NCI-H1105 treated with DMSO at 0.1 percent for 48 hours (cell line): ENCODE measurements at places on chromosomes 5 and 9.
A peak's percentile ranks its signal among the peaks of the same experiment; 100 is the strongest.

DNA sequence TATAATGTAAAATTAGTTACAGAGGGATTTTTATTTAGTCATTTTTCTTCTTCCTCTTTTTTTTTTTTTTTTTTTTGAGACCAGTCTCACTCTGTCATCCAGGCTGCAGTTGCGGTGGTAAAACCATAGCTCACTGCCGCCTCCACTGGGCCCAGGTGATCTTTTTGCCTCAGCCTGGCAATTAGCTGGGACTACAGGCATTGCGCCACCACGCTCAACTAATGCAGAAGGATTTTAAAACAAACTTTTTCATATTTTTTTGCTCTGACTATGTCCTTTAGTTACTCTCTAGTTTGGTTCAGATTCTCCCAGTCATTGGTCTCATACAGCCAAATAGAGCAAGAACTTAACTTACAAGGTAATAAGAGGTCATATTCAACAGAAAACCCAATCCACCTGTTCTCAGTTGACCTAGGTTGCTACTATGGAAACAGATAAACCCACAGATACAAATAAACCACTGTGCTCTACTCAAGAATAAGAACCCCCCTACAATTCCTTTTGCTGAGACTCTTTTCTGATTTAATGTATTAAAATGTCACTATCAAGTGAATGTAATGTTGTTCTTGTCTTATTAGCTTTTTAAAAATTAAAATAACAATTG, 50.1 kb upstream of the TTC39B start:
- DNase-seq = no peak

DNA sequence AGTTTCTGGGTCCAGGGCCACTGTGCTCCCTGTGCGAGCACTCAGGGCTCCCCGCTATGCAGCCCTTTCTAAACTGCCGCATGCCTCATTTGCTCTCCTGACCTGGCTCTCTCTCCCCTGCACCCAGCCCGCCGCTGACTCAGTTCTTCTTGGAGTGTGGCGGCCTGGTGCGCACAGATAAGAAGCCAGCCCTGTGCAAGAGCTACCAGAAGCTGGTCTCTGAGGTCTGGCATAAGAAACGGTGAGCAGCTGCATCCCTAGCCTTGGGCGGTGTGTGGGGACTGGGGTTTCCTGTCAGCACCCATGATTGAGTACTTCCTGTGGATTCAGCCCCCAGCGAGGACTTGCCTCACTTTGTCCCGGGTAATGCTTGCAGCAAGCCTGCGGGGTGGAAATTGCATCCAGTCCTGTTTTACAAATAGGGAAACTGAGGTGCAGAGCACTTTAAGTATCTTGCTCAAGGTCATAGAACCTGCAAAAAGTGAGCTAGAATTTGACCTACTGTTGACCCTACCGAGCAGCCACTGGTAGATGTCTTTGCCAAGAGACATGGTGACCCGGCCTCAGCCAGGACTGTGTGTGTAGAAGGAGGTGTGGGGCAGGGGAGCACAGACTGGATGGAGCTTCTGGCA, 27.9 kb downstream of the USP20 start:
- DNase-seq = no peak

- peak; percentile 46 for DNase-seq
Observed at GRCh38 chr9:92426501-92427145, 2.4 kb upstream of the OMD start.

DNA sequence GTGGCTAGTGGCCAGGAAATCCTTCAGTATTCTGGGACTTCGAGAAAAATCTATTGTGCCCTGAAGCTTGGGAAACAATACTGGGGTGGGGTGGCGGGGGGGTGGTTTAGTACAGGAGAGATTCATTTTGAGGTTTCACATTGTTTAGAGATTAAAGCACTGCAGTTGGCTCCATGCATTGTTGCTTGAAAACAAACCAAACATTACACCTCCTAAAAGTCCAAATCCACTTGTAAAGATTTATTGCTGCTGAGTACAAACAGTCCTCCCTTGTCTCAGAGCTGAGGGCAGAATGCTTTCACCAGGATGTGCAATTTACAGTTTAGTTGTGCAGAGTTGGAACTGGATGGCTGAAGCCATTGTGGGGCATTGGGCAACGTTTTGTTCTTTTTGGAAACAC, 49.4 kb downstream of the GGTA1 start:
- DNase-seq = no peak

DNA sequence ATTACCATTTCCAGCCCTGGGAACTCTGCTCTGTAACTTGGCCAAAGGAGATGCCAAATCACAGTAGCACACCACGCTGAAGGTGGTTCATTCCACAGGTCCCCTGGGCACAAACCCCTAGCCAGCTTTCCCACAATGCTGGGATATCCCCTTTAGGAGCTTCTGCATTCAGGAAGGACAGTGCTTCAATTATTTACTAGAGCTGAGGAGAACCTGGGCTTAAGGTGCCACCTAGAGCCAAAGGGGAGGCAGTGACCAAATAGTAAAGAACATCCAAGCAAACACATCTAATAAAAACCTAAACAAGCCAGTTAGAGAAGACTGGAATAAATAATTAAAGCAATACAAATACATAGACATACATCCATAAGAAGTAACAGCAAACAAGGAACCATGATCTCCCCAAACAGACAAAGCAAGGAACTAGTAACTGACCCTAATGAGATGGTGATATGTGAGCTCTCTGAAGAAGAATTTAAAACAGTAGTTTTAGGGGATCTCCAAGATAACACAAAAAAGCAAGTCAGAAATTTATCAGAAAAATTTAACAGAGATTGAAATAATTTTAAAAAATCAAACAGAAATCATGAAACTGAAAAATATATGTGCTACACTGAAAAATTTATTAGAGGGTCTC, 14.6 kb downstream of the KIF4B start:
- no peak for DNase-seq

DNA sequence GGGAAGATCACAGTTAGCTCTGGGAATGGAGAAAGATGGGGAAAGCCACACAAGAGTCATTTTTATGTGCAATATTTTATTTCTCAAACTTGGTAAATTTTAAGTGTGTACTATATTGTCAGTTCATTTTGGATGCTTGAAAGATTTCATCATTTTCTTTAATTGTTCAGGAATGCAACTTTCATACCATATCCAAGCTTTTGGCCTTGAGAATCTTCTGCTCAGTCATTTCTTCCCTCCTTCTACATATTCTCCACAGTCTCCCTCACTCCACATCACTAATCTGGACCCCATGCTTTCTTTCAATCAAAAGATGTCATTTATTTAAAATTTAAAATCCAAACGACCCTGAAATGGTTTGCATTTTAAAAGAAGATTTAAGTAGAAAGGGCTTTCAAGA, 135.4 kb downstream of the FAM114A2 start:
- no peak for DNase-seq

DNA sequence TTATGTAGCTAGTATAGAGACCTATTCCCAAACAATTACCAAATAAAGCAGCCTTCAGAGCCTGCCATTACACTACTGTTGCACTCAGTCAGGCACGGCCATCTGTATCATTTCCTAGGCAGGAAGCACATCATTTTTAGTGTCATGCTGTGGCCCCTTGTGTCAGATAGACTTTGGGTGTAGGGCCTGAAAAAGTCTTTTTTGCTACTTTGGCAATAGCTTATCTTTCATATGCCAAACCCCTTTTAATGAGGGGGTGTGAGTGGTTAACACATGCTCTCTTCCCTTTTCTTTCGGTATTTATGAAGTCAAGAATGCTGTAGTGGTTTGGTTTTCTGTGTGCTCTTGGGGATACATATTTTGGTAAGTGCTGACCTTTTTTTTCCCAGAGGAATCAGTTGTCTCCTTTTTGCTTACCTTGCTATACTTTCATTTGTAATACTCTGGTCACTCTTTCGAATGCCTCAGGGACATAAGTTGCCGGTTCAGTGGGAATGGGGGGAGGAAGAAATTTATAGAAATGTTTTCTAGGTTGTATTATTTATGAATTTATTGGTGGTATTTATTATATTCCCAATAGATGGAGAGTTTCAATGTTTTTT, 209.8 kb downstream of the CSNK1G3 start:
- no peak for DNase-seq

DNA sequence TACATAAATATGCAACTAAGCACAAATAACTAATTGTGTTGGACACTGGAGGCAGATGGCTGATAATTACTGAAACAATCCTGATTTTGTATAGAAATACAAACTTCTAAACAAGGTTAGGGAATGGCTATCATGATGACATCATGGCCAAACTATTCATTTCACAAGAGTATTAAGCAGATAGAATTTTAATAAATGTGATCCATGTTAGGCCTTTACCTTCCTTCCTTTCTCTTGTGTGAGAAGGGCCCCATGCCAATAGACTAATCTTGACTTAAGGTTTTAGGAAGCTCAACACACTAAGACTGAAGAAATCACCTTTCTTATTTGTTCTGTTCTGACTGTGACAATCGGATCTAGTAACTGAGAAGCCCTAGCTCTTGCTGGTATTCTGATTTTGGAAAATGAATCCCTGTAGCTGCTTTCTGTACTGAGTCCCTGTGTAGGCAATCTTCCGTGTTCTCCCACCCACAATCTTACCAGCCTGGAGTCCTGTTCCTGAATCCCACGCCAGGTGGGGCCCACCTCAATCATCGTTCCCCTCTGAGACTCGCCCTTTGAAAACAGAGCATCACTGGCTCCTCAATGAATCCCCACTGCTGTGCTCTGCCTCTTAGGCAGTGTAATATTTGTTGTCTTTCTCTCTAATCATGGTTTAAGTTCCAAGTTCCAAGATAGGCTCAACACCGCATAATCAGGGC, 168.7 kb upstream of the GNA14 start:
- DNase-seq = no peak

- DNase-seq = no peak
Observed at GRCh38 chr9:106893088-106893487, 30.1 kb downstream of the ZNF462 start.

- DNase-seq = no peak
Observed at GRCh38 chr5:172722327-172722815, 48.6 kb downstream of the DUSP1 start.

- DNase-seq = no peak
Observed at GRCh38 chr5:102762562-102763227, 7.6 kb downstream of the PAM start.

DNA sequence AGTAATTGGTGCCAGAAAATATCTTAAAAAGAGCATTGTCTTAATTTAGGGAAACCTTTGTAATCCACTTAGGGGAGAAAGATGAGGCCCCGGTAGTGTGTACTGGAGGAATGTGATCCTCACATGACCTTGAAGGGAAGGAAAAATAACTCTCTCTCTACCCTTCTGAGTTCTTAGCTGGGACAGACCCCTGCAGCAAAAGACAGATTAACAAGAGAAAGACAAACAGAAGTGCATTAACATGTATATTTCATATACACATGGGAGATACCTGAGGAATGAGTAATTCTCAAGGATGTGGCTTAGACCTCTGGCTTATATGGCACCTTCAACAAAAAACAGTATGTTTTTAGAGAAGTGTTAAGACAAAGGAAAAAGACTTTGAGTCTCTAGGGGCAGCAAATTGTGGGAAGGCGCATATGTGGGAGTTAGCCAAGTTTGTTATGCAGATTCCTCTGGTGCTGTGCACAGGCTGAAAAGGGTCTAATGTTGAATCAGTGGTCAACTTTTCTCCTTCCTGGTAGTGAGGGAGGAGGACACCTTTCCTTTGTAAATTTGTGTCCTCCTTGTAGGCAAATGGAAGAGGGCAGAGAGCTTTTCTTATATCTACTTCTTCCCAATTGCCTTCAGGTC, 138.8 kb downstream of the LRRC70 start:
- DNase-seq = no peak

DNA sequence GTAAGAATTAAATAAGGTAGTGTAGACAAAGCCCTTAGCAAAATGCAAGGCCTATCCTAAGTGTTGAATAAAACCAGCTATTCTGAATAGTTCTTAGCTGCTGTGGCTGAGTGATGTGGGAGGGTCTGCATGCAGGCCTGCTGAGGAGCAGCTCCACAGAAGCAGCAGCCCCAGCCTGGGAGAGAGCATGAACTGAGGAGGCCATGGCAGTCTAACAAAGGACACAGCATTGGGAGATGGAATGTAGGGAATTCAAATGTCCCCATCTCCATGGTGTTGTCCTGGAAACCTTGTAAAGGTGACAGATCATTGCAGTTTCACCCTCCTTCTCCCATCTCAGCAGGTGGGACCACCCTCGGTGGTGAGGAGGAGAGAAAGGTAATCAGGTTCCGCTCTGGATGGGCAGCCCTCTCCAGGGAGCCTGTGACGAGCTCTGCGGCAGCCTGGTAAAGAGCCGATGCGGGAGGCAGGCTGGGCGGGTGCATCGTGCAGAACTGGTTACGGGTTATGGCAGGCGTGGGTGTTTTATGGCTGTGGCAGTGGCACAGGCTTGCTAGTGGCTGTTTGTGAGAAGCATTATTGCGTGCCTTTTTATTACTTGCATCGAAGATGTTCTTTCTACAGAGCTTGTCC, 199.9 kb upstream of the GLRA1 start:
- no peak for DNase-seq

DNA sequence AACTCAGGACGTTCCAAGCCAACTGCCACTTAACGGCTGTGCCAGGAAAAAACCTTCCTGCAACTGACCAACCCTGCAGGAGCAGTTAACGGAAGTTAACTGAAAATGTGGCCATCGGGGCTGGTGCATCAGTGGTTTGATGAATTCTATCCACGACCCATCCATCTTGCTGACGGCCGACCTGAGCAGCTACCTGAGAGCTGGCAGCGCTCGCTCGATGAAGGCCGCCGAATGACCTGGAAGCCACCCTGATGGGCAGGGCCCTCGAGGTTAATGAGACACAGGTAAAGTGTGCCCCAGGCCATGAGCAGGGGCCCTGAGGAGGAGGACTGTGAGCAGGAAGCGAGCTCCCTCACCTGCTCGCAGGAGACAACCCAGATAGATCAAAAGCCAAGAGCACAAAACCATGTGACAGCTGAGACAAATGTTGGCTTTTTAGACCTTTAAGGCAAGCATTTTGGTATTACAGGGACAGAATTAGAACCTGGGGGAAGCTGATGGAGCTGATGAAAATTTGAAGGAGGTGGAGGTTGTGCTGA, 35.3 kb upstream of the FLT4 start:
- DNase-seq = no peak

- DNase-seq = peak; percentile 53
Observed at GRCh38 chr5:16410338-16410737, 55.3 kb downstream of the ZNF622 start.

- DNase-seq = no peak
Observed at GRCh38 chr9:97906236-97906831, 16.0 kb downstream of the TRMO start.
